ENCODE measurements at places on chromosomes 2 and 18.

DNA sequence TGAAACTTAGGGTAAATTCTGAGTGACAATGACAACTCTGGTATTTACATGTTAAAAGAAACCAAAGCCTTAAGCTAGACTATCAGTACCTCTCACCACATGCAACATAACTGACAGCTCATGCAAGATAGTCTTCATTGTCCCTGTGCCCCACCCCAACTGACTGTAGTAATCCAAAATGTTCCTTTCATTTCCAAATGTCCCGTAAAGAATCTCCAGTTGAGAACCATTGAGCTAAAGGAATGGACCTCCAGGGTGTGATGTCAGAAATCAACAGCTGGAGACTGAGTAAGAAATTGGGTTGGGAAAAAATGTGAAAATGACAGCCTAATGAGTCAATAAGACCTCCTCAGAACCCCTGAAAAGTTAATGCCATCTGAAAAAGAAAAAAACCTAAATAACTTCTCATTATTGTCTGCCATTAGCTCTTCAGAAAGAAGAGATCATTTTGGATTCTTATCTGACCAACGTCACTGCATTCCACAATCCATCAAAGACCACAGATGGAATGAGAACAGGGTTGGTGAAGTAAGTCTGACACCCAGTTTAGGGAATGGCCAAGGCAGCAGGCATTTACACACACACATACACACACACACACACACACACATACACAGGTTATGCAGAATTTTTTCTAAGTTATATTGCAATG, 51.7 kb upstream of the ACVR2A start:
- DNase-seq = no peak

- no peak for DNase-seq
Observed at GRCh38 chr2:168594778-168595177, 138.7 kb downstream of the CERS6 start.

DNA sequence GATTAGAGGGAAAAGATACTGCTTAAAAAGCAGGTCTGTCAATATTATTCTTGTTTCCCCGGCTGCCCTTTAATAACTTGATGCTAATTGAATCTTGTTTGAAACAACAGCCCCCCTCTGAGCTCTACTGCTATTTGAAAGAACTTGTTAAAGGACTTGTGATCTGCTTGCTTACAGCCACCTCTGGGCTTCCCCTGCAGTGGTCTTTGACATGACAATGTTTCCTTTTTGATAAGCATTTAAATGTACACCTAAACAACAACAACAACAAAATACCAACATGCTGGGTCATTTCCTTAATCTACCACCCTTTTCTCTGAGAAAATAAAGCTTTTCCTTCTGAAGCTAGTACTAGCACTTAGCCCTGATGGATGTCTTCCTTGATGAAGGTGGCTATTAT, 3.9 kb downstream of the HOXD1 start:
- DNase-seq = no peak

GRCh38 chr18:58761241-58761969, 90.1 kb downstream of the MALT1 start:
- DNase-seq = no peak
